ENCODE measurements at places on chromosomes 5 and 9.

GRCh38 chr9:34633851-34634550 lies 3.6 kb downstream of the SIGMAR1 start:
- DNase-seq = peak; percentile 67

- peak; percentile 79 for DNase-seq
Measured at GRCh38 chr9:129458663-129459546, 162.0 kb downstream of the C9orf50 start.

GRCh38 chr9:112884101-112884500 lies 6.6 kb downstream of the SLC46A2 start:
- no peak for DNase-seq

- no peak for DNase-seq
Measured at GRCh38 chr9:125271081-125271480, 9.5 kb downstream of the GAPVD1 start.

DNA sequence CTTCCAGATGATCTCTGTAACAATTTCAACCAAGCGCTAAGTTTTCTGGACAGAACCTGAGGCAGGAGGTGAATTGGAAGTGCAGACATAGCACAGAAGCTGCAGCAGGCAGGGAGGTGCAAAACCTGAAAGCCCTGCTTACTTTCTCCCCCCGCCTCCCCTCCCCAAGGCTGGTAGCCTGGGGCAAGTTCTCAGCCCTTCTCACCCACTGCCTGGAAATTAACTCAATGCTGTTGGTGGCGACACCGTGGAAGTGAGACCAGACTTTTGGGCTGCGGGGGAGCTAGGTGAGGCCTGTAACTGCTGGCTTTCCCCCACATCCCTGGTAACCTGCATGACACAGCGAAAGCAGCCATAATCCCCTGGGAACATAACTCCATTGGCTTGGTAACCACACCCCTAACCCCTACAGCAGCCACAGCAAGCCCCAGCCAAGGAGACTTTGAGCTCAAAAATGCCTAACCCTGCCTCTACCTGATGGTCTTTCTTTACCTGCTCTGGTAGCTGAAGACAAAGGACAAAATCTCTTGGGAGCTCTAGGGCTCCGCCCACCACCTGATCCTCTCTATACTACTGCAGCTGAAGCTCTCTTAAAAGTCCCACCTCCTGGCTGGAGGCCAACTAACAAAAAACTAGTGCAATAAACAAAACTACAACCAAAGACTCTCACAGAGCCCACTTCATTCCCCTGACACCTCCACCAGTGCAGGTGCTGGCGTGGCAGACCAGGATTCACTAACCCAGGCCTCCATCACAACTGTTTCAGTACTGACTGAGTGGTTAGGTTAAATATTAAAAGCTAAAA lies 11.9 kb upstream of the OR13C8 start:
- no peak for DNase-seq

DNA sequence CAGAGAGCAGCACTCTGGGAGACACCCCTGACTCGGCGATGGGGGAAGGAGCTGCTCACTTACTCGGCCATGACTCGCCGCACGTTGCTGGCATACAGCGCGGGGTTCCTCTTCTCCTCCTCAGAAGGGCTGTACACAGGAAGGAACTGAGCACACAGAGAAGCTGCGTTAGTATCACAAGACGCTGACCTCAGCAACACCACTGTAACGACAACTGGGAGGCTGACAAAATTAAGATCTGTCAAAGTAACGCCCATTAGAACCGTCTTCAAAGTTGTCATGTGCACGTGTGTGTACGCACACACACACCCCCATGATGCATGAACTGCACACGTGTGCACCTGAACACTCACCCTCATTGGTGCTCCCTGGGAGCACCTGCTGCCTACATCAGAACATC lies 32.1 kb upstream of the SLC6A3 start:
- peak; percentile 66 for DNase-seq

- DNase-seq = no peak
Measured at GRCh38 chr5:7881091-7881490, 12.1 kb downstream of the MTRR start.

DNA sequence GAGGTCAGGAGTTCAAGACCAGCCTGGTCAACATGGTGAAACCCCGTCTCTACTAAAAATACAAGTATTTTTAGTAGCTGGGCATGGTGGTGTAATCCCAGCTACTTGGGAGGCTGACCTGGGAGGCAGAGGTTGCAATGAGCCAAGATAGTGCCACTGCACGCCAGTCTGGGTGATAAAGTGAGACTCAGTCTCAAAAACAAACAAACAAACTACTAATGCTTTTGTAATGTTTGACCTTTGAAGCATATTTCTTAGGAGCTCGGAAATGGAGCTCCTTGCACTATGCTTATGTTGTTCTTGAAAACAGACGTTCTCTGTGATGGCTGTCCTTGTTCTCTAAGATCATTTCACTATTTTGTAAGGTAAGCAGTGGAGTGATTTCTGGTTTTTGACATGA lies 6.0 kb downstream of the F2RL2 start:
- no peak for DNase-seq

- DNase-seq = no peak
Measured at GRCh38 chr9:87950765-87951488, 23.4 kb downstream of the CDK20 start.

DNA sequence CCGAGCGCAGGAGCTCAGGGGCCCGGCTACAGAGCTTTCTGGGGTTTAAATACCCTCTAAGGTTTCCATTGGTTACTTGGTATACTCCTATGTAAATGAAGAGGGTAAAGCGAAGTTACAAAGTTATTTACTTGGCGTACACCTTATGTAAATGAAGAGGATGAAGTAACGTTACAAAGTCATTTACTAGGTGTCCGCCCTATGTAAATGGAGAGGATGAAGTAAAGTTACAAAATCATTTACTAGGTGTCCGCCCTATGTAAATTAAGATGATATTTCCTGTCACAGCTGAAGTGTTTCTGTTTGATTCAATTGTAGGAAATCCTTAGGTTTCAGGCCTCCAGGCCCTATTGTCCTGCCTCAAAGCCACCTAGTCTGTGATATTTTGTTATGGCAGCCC lies 358.2 kb downstream of the MTRR start:
- DNase-seq = no peak
